Heart right ventricle (tissue), 16 donors: ENCODE measurements at places on chromosomes 5 and 9. TPM values are rescaled to one million over a fixed set of nuclear protein-coding genes. Genes with fewer than 3 reads are reported as not detected.

DNA sequence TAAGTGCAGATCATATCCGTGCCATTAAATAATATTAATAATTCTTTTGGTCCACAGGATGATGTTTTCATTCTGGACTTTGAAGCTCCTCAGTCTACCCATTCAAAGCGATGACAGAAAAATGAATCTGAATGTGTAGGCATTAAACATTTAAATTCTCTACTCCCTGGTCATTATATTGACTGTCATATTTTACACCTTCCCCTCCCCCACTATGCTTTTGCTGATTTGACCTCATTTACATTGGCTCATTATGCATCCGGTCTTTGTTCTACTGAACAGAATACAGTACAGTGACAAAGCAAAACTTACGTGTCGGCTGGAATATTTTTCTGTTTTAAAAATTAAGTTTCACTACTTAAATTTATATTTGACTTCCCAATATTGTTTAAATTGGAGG, 289.7 kb upstream of the TMEM161B start:
- H3K27me3 ChIP-seq: no peaks in the 10 kb centered on the region
- no peak overlapping the region for H3K27ac ChIP-seq
- DNase-seq: no peak
- H3K4me1 ChIP-seq: no peaks in the 10 kb centered on the region

DNA sequence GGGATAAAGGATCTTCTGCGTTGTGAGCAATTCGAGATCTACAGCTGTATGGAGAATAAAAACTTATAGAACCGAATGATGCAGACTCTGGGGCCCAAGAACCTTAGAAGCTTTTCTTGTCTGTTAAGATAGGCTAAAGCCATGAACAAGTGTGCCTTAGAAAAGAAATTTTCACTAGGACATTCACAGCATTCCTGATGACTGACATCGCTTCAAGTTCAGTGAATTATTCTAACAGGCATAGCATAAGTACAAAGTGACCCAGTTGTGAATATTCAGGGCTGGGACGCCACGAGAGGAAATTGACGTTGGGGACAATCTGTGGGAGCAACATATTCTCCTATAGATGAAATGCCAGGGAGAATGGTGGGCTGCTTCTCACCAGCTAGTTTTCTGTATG, 32.0 kb upstream of the PANK3 start:
- no peak overlapping the region for H3K4me3 ChIP-seq
- H3K27ac ChIP-seq: no peak overlapping the region
- H3K36me3 ChIP-seq: no peaks in the 10 kb centered on the region
- H3K27me3 ChIP-seq: no peaks in the 10 kb centered on the region
- no peak for DNase-seq

DNA sequence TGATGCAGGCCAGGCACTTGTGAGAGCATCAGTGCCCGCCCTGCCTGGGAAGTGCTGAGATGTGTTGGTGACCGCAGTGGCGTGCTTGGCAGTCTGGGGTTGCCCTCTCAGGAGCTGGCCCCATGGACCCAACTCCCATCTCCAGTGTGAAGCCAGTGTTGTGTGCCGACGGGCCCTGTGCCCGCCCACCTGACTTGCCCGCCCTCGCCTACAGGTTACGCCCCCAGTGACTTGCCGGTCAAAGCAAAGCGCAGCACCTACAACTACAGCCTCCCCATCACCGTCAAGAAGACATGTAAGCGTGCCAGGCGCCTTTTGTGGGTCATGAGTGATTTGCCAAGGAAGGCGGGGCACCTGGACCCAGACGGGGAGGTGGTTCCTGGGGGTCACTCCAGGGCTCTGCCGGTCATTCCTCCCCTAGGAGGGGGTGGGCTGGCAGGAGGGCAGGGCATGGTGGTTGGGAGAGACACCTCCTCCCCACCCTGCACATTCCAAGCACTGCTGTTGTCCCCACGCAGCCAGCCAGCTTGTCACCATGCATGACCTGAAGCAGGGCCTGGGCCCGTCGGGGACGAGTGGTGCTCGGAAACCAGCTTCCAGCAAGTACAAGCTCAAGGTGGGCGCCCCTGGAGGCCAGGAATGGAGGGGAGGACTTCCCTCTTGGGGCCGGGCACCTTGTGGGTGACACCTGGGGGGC, 7.4 kb upstream of the CEL start:
- H3K36me3 ChIP-seq: peaks cover 26% of the 10 kb centered on the region
- DNase-seq: peak; percentile 55
- H3K4me3 ChIP-seq: no peak overlapping the region
- H3K27me3 ChIP-seq: no peaks in the 10 kb centered on the region
- peaks cover 8% of the 10 kb centered on the region for H3K4me1 ChIP-seq
- H3K27ac ChIP-seq: peak overlapping the region; percentile 93

GRCh38 chr9:134376386-134377142, 50.3 kb downstream of the RXRA start:
- peaks cover 79% of the 10 kb centered on the region for H3K4me1 ChIP-seq
- H3K27me3 ChIP-seq: no peaks in the 10 kb centered on the region
- DNase-seq: no peak
- H3K36me3 ChIP-seq: no peaks in the 10 kb centered on the region
- peak overlapping the region; percentile 83 for H3K27ac ChIP-seq
- no peak overlapping the region for H3K4me3 ChIP-seq

GRCh38 chr5:3394891-3395599, 200.6 kb upstream of the IRX1 start:
- H3K36me3 ChIP-seq: no peaks in the 10 kb centered on the region
- no peak overlapping the region for H3K27ac ChIP-seq
- DNase-seq: peak; percentile 46
- H3K4me1 ChIP-seq: peaks cover 6% of the 10 kb centered on the region
- no peaks in the 10 kb centered on the region for H3K27me3 ChIP-seq
- no peak overlapping the region for H3K4me3 ChIP-seq

- peaks cover 84% of the 10 kb centered on the region for H3K27me3 ChIP-seq
- peak overlapping the region; percentile 79 for H3K4me3 ChIP-seq
- no peaks in the 10 kb centered on the region for H3K36me3 ChIP-seq
- peak; percentile 23 for DNase-seq
- H3K27ac ChIP-seq: peak overlapping the region; percentile 76
These were observed 3.1 kb upstream of the RGMB start for GRCh38 chr5:98770209-98770910.

- no peak for DNase-seq
- no peaks in the 10 kb centered on the region for H3K27me3 ChIP-seq
- no peak overlapping the region for H3K27ac ChIP-seq
- H3K4me3 ChIP-seq: no peak overlapping the region
- H3K4me1 ChIP-seq: no peaks in the 10 kb centered on the region
These were observed 495.1 kb downstream of the CDH18 start for GRCh38 chr5:19492861-19493260.

DNA sequence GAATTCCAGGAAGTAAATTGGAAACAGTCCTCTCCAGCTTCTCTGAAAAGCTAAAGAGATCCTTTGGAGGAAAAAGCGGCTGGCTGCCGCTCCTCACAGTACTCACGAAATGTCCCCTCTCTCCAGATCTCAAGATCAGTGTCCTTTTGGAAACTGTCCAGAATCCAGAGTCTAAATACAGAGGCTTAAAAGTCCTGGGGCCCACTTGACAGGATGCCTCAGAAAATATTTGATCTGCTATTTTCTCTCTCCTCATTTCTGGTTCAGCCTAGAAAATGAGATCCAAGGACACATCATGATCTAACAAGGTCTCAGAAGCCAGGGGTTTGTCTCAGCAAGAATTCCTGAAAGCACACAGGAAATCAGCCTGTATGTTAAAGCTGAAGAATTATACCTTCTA, 7.2 kb downstream of the C1QTNF2 start:
- H3K27me3 ChIP-seq: no peaks in the 10 kb centered on the region
- peak overlapping the region; percentile 52 for H3K27ac ChIP-seq
- peaks cover 6% of the 10 kb centered on the region for H3K4me1 ChIP-seq
- no peak for DNase-seq

GRCh38 chr5:1925111-1926070, 42.7 kb upstream of the IRX4 start:
- peaks cover 1% of the 10 kb centered on the region for H3K4me1 ChIP-seq
- H3K36me3 ChIP-seq: no peaks in the 10 kb centered on the region
- no peaks in the 10 kb centered on the region for H3K27me3 ChIP-seq
- H3K27ac ChIP-seq: no peak overlapping the region

GRCh38 chr5:61322738-61323725, 9.0 kb upstream of the ZSWIM6 start:
- no peak overlapping the region for H3K4me3 ChIP-seq
- H3K27ac ChIP-seq: no peak overlapping the region
- no peaks in the 10 kb centered on the region for H3K36me3 ChIP-seq
- peaks cover 12% of the 10 kb centered on the region for H3K4me1 ChIP-seq

- no peaks in the 10 kb centered on the region for H3K4me1 ChIP-seq
- H3K36me3 ChIP-seq: no peaks in the 10 kb centered on the region
- H3K27me3 ChIP-seq: peaks cover 15% of the 10 kb centered on the region
- H3K27ac ChIP-seq: no peak overlapping the region
These were observed 47.5 kb upstream of the CPLX2 start for GRCh38 chr5:175823731-175824525.

- no peaks in the 10 kb centered on the region for H3K36me3 ChIP-seq
- H3K27me3 ChIP-seq: no peaks in the 10 kb centered on the region
- no peak overlapping the region for H3K27ac ChIP-seq
- H3K4me3 ChIP-seq: no peak overlapping the region
- no peak for DNase-seq
- no peaks in the 10 kb centered on the region for H3K4me1 ChIP-seq
These were observed 10.0 kb upstream of the NIPAL4 start for GRCh38 chr5:157450024-157450423.

- DNase-seq: no peak
- H3K36me3 ChIP-seq: no peaks in the 10 kb centered on the region
- H3K4me1 ChIP-seq: peaks cover 26% of the 10 kb centered on the region
These were observed 39.3 kb downstream of the DUSP1 start for GRCh38 chr5:172731680-172732074.

DNA sequence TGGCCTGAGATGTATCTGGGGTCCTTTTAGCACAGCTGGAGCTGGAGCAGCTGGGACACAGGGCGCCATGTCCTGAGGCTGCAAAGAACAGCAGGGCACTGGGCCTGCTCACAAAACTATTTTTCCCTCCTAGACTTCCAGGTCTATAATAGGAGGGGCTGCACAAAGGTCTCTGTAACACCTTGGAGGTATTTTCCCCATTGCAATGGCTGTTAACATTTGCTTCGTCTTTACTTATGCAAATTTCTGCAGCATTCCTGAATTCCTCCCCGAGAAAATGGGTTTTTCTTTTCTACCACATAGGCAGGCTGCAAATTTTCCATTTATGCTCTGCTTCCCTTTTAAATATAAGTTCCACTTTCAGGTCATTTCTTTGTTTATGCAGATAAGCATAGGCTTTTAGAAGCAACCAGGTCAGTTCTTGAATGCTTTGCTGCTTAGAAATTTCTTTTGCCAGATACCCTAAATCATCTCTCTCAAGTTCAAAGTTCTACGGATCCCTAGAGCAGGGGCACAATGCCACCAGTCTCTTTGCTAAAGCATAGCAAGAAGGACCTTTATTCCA, 130.8 kb downstream of the PCSK1 start:
- no peak overlapping the region for H3K4me3 ChIP-seq
- H3K27ac ChIP-seq: no peak overlapping the region
- DNase-seq: no peak
- H3K36me3 ChIP-seq: no peaks in the 10 kb centered on the region
- H3K4me1 ChIP-seq: peaks cover 10% of the 10 kb centered on the region

GRCh38 chr9:3842839-3843238, 317.0 kb upstream of the RFX3 start:
- DNase-seq: no peak
- H3K4me3 ChIP-seq: no peak overlapping the region
- no peaks in the 10 kb centered on the region for H3K4me1 ChIP-seq

The PDGFRB gene
- 49.1 TPM for polyA plus RNA-seq

The NFIB gene
- 16.7 TPM for polyA plus RNA-seq

The PCDHB15 gene
- 3.4 TPM for polyA plus RNA-seq

The GADD45G gene
- polyA plus RNA-seq: 125 TPM

The HARS2 gene
- polyA plus RNA-seq: 24.9 TPM

The SIT1 gene
- polyA plus RNA-seq: not detected

The IGFBPL1 gene
- not detected for polyA plus RNA-seq

The RNF208 gene
- polyA plus RNA-seq: 14.2 TPM

The FGFR4 gene
- polyA plus RNA-seq: 2.4 TPM

The EPB41L4A gene
- polyA plus RNA-seq: 6.2 TPM

The LCN15 gene
- polyA plus RNA-seq: 1.0 TPM

The ENC1 gene
- polyA plus RNA-seq: 2.1 TPM

The UGT3A1 gene
- polyA plus RNA-seq: not detected
